ENCODE measurements at places on chromosomes 6 and 20.

- DNase-seq = no peak
These were observed 57.7 kb downstream of the BANF2 start for GRCh38 chr20:17757496-17757895.

DNA sequence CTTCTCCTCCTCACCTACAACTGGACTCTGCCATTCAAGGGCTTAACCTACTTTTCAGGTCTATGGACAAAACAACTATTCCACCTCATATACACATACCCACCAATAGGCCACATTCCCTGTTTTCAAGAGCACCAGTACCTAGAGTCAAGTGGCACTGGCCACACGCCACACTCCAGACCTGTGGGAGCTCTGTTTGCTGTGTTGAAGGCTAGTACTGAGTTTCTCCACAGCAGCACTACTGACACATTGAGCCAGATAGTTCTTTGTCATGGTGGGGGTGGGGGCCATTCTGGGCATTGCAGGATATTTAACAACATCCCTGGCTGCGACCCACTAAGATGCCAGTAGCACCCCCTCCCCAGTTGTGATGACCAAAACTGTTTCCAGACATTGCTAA, 84.1 kb downstream of the RALGAPA2 start:
- no peak for DNase-seq

DNA sequence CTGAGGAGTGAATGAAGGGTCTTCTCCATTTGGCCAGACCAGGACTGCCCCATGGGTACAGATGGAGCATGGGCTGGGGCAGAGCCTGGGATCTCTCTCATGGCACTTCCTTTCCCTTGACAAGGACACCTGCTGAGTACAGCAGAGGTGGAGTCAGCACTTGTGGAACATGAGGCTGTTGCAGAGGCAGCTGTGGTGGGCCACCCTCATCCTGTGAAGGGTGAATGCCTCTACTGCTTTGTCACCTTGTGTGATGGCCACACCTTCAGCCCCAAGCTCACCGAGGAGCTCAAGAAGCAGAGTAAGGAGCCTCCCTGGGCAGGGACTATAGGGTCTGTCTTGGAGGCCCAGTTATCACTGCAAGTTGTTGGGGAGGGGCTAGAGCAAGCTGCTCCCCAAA, 29.6 kb downstream of the GSS start:
- no peak for DNase-seq

DNA sequence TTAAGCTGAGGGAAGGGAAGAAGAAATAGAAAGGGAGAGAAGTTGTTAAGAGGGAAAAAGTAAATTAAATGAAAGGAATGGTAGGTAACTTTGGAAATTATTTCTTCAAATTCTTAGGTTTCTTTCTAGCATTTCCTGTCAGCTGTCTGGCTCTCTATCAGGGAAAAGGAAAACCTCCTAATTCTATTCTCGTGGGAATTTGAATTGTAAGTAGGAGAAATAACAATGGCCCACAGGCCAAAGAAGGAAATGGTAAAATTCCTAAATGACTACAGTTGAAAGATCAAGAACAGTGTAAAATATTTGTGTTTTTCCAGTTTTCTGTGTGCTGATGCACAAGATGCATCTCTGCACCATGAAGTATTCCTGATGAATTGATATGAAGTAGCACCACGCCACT, 173.0 kb downstream of the IBTK start:
- DNase-seq = no peak

GRCh38 chr6:34144581-34145160, 1.2 kb downstream of the GRM4 start:
- no peak for DNase-seq

- DNase-seq = no peak
These were observed 24.5 kb downstream of the MAPK14 start for GRCh38 chr6:36052097-36052496.

- DNase-seq = no peak
These were observed 27.3 kb downstream of the RIN2 start for GRCh38 chr20:19785173-19785982.

DNA sequence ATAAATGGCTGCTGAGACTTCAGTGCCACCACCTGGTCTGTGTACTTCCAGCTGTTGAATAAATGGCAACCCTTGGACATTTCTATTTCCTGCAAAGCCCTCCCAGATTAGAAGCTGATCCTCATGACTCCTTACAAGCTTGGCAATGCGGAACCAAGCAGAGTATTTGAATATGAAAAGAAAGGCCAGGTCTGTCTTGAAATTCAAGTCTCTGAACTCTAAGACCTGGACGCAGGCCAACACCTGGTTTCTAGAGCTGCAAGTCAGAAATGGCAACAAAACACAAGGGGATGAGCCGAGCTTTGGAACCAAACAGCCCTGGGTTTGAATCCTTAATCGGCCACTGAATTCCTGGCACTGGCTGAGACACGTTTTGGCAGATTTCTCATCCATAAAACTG, 353.4 kb downstream of the PTPRT start:
- DNase-seq = peak; percentile 51

- no peak for DNase-seq
These were observed 61.1 kb upstream of the FBXO30 start for GRCh38 chr6:145875496-145876211.

- no peak for DNase-seq
These were observed 226.4 kb downstream of the TBC1D7 start for GRCh38 chr6:13101985-13102384.

DNA sequence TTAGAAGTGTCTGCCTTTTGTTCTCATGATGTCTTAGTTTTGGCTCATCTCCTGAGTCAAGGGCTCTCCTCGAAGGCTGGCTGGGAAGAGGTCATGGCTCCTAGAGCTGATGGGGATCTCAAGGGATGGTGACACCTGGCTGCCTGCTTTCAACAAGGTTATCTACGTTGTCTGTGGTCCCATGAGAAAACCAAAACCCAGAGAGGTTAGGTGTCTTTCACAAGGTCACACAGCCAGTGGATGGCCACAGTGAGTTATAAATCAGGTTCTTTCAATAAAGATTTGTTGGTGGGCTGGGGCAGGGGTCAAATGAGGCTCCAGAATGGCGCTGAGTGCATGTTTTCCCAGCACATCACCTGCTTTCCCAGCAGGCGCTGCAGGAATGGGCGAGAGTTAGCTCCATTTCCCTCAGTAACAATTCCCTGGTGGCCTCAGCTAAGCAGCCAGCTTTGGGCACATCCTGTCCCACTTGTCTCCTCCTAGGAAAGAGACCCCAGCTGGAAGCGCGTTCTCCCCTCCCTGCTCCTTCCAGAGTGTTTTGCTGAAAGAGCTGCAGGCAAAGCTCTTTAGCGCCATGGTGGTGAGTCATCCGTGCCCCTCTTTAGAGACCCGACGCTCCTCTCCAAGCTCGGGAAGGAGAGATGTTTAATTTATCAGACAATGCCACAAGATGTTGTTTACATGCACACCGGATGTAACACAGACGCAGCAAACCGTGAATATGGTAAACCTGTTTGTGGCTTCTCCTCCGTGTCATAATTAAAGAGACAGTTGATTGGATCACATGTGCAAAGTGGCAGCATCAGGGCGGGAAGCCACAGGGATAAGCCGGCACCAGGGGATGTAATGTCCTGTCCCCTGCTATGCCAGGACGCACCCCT, 109.7 kb downstream of the LRFN2 start:
- no peak for DNase-seq

GRCh38 chr6:161436106-161436876, 162.4 kb upstream of the AGPAT4 start:
- no peak for DNase-seq

DNA sequence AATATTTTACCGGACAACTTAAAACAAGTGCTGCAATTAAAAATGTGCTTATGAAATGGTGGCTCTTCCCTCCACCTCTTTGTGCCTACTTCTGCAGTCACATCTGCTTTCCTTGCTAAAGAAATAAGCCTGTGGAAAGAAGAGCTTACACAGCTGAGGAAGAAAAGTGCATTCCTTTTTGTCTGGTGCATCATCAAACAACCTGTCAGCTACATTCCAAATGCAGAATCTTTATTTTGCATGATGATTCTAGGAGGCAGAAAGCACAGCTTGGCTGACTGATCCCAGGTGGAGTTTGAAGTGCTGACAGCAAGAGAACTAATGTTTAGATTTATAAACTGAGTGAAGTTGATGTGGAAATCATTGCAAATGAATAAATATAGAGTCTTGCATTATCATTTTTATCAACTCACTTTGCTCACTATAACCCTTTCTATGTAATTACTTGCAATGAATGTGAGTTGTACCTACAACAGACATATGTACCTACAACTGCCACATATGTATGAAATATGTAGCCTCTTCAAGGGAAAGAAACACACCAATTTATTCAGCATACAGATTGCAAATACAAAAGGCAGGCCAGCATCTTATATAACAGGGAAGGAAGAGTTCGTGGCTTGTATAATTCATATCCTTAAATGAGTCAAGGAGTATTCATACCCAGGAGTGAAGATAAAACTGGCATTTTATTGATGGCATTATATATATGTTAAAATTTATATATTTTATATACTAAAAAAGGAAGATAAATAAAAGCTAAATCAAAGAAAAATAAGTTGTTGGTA, 223.4 kb upstream of the MCHR2 start:
- no peak for DNase-seq

- DNase-seq = no peak
These were observed 22.3 kb upstream of the ROS1 start for GRCh38 chr6:117448011-117448410.

GRCh38 chr6:157158897-157159296, 164.4 kb downstream of the TMEM242 start:
- DNase-seq = no peak

DNA sequence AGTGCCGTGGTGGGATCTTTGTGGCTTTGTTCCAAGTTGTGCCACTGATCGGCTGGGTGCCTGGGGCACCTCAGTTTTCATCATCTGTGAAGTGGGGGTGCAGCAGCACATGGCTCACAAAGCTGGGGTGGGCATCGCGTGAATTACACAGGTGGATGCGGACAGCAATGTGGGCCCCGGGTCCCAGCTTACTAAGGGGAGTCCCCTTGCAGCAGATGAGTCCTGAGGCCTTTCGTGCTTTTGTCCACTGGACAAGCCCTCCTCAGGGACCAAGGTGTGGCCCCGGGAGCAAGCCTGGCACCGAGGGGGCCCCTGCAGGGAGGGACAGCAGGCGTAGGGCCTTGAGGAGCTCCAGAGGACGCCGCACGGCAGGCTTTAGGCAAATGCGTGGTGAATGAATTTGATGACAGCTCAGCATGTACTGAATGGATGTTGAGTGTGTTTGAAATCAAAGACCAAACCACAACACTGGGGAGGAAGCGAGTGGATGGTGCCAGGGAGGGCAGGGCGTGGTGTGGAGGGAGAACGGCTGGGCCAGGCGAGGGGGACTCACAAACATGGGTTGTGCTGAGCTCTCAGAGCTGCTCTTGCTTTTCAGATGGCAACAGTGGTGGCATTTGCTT, 53.2 kb downstream of the IRF4 start:
- DNase-seq = no peak

DNA sequence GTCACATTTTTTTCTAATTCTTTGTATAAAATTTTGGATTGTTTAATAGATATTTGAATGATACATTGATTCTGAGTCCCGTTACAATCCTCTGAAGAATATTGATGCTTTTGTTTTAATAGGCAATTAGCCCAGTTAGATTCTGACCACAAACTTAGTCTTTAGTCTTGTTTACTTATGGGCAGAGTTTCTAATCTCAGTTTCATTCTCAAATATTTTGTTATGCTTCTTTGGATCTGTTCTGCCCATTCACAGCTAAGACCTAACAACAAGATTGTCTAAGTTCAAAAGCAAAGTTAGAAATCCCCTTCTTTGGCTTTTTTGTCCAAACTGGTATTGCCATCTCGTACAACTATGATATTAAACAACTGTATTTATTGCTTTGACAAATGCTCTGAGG, 58.0 kb downstream of the TBXT start:
- no peak for DNase-seq

- DNase-seq = no peak
These were observed 225.8 kb upstream of the QKI start for GRCh38 chr6:163188746-163189145.

DNA sequence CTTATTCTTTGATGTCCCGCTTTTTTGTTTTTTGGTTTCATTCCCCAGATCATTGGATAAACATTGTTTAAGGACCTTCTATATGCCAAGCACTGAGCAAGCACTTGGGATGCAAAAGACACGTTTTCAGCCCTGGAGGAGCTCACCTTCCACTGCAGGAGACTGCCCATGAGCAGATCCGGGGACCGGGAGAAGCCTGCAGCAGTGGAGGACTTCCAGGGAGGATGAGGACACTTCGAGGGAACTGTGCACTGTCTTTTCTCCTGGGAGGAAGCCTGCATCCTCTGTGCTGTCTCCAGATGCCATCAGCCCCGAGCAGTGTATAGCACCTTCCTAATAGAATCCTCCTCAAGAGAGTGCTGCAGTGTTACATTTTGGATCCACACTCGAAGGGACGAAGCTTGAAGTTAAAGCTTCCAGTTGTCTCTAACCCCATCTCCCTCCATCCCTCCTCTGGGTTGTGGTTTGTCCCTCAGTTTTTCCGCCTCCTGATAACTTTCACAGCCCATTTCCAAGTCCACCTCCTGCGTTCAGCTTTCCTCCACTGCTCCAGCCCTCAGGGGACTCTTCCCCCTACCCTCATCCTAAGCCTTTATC, 5.8 kb upstream of the KCNG1 start:
- DNase-seq = no peak

GRCh38 chr20:16671753-16672152, 58.1 kb upstream of the SNRPB2 start:
- no peak for DNase-seq

- peak; percentile 33 for DNase-seq
These were observed 1.2 kb downstream of the DDR1 start for GRCh38 chr6:30885481-30885998.

- no peak for DNase-seq
These were observed 2.8 kb downstream of the C20orf203 start for GRCh38 chr20:32670773-32671455.

All from NCI-H187 (cell line).